Epithelial cell of esophagus (primary cell): ENCODE measurements at places on chromosomes 5 and 9.

GRCh38 chr5:142210864-142211412 lies 102.4 kb downstream of the NDFIP1 start:
- no peak for DNase-seq

GRCh38 chr9:131349881-131350563 lies 43.9 kb upstream of the PRRC2B start:
- DNase-seq = peak; percentile 85

GRCh38 chr9:124321935-124322334 lies 64.2 kb downstream of the NEK6 start:
- no peak for DNase-seq

GRCh38 chr9:98632839-98633238 lies 75.9 kb downstream of the GABBR2 start:
- no peak for DNase-seq
